Activated naive CD4-positive, alpha-beta T cell treated with anti-CD3 and anti-CD28 coated beads, Interleukin-2, amount 50 U/mL, for 16 hours (primary cell): ENCODE measurements at places on chromosomes 1 and 21.

- DNase-seq = no peak
Observed at GRCh38 chr21:35896060-35896459, 164.3 kb downstream of the SETD4 start.

DNA sequence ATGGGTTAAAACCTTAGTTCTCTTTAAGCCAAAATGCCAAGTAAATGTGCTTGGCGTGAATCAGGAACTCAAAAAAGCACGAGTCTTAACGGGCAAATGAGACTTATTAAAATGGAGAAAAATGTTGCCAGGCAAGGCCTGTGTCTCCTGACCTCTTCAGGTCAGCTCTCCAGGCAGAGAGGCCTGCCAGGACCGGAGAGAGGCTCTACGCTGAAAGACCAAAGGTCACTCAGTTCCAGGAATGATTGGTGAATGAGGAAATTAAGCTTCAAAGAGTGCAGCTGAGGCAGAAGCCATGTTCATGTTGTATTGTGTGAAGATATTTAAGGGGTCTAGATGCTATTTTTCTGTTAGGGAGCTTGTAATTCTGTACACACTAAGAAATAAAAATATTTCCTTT is 66.6 kb downstream of the SPAG17 start:
- DNase-seq = no peak

- no peak for DNase-seq
Observed at GRCh38 chr1:106944721-106945120, 111.8 kb upstream of the PRMT6 start.

- no peak for DNase-seq
Observed at GRCh38 chr21:33308586-33309490, 15.9 kb upstream of the IFNAR1 start.

- no peak for DNase-seq
Observed at GRCh38 chr21:16900685-16901084, 612.2 kb upstream of the CXADR start.

- DNase-seq = no peak
Observed at GRCh38 chr1:230832476-230832875, 35.8 kb downstream of the C1orf198 start.

- no peak for DNase-seq
Observed at GRCh38 chr1:234778221-234779159, 168.5 kb upstream of the IRF2BP2 start.

GRCh38 chr1:184212649-184213314 is 161.3 kb downstream of the TSEN15 start:
- no peak for DNase-seq

GRCh38 chr1:2128189-2128901 is 66.2 kb downstream of the FAAP20 start:
- no peak for DNase-seq

GRCh38 chr1:41153750-41154274 is 88.3 kb downstream of the SCMH1 start:
- DNase-seq = no peak

- no peak for DNase-seq
Observed at GRCh38 chr1:184214128-184214527, 162.6 kb downstream of the TSEN15 start.

DNA sequence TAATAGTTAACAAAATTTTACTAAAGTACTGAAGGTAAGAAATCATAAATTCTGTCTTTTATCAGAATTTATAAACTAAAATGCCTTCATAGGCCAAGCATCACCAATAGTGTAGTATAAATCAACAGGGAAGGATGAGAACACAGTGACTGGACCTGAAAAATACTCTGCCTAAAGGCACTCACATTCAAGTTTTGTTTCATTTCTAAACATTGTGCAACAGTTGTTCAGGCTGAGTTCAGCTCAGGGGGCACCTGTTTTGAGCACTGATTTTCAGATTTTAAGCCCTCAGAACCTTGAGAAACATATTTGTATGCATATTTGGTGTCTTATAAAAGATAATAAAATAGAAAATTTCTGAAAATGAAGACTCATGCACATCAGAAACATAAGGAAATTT is 12.4 kb downstream of the ACBD6 start:
- no peak for DNase-seq

DNA sequence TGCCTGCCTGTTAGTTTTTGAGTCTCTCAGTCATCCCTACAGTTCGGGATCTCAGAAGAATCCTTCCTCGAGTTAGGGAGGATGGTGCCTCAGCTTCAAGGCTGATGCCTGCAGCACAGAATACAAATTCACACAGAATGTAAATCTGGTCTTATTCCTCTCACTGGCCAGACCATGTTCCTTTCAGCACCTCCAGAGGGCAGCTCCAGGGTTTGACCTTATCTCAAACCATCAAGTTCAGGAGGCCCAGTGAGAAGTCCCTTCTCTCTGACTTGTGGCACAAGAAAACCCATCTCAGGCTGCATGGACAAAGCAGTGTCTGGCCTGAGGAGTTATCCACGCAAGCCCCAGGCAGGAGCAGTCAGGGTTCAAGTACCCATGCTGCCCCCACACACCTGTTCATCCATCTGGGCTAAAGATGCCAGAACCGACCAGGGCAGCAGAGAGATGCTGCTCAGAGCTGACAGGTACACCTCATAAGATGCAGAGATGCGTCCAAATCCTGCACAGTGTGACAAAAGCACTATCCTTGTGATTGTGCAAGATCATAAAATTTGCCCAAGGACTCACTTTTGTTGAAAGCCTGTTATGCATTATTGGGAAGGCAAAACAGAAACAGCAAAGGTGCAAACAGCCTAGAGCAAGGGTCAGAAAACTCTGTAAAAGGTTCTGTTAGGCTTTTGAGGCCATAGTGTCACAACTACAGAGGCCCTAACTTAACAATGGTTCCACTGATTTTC is 49.8 kb downstream of the BCAR3 start:
- DNase-seq = no peak

- no peak for DNase-seq
Observed at GRCh38 chr1:218673170-218673569, 328.0 kb downstream of the TGFB2 start.

DNA sequence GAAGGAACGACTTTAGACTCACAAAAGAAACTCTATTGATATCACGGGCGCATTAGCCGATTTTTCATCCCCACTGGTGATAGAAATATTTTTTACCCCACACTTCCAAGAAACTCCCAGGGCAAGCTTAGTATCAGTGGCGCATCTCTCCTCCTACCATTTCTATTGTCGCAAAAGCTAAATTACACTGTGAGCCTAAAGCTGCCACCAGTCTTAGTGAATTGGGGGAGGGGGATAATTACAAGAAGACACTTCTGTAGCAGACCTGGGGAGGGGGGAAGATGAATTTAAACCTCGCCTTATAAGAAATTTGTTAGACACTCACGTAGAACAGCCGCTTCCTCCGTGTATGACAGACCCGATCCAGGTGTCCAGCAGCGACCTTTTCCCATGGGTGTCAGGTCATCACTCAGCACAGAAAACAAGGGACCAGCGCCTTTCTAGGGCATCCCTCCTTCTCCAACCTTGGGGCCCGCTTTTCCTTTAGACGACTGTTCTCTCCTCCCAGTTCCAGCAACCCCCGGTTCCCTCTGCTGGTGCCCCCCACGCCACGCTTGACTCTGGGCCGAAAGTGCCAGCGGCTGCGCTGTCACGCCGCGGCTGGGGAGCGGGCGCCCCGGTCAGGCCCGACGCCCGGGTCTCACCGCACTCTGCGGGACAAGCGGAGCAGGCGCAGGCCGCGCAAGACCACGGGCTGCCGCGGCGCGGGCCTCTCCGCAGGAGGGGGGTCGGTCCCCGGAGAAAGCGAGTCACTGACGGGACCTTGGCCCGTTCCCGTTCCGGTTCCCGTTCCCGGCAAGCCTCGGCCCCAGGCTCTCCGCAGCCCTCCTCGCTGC is 821 bp downstream of the PHC2 start:
- peak; percentile 22 for DNase-seq

DNA sequence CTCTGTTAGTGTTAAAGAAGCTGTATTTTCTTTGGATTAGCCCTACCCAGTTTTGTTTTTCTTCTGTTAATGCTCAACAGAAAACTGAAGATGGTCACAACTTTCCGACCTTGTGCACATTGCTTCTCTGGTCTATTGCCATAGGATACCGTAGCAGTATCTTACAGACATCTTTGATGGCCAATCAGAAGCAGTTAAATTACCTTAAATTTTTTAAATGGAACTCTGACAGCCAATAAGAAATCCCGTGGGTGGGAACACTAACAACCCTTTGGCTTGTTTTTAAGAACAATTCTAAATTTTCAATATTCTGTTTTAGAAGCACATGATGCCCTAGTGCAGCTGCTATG is 17.2 kb downstream of the NFYC start:
- DNase-seq = no peak

DNA sequence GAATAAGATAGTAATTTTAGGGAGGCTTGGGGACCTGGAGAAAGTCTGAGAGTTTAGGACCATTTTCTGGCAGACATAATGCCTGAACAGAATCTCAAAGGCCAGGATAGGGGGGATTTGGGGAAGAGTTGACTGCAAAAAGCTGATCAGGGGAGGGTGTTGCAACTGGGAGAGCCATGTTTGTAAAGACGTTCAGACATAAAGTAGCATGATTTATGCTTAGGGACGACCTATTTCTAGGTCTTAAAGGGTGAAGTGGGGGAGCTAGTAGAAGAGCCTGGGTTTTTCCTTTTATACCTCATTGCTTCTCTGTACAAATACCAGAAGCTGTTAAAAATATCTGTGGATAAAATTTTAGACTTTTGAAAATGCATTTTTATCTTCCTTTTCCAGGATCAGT is 51.2 kb downstream of the FNBP1L start:
- no peak for DNase-seq

- peak; percentile 39 for DNase-seq
Observed at GRCh38 chr1:54376430-54377039, 29.7 kb downstream of the SSBP3 start.

DNA sequence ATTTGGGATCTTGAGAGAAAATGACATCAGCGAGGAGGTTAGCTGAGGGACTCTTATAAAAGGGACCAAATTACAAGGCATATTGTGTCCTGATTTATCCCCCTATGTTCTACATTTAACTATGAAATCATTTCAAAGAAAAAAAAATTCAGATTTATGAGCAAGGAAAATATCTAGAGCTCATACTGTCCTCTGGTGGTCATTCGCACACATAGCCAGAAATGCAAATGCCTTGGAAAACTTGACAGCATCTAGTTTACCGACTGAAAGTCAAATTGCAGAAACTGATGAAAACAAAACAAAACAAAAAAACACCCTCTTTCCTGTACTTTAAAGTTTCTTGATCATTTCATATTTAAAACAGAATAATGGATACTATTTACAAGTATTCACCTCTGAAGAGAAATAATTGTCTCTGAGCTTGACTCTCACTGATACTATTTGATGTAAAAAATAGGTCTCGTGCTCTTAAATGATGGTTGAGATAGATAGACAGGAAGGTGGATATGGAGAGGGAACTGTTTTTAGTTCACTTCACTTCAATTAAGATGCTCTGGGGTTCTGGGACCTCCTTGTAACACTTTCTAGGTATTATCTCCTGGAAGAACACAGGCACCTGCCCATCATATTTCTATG is 253.8 kb downstream of the PCP4 start:
- no peak for DNase-seq

GRCh38 chr1:78607334-78607927 is 12.8 kb upstream of the IFI44L start:
- DNase-seq = no peak

- no peak for DNase-seq
Observed at GRCh38 chr1:115184260-115184950, 95.1 kb upstream of the TSPAN2 start.

GRCh38 chr1:214362188-214362882 is 81.4 kb downstream of the SMYD2 start:
- no peak for DNase-seq

DNA sequence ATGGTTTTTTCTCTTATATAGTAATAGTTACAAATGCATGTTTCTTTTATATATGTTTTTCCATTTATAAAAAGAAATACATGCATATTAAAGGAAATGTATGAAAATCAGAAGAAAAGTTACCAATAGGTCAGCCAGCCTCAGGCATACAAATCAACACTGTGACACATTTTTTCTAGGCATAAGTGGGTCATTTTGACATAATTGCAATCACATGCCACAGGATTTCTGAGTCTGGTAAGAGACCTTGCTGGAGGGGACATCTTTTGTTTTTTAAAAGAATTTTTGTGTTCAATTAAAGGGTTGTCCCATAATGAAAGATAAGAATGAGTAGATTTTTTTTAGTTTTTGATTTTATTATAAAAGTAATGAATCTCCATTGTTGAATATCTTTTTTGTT is 473.1 kb downstream of the PCP4 start:
- no peak for DNase-seq

DNA sequence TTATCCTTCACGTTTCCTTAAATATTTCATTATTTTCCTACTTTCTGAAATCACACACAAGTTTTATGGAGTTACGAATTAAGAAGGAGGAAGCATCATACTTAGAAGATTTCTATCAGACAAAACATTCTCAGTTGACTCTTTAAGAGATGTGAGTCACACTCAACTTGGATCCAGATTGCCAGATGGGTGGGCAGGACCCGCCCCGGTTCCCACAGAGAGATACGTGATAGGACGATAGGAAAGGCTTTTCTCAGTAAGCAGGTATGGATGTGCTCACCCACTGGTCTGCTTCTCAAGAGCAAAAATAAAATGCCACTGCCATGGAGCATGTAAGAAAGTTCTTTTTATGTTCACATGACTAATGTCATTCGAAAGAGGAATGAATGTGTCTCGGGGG is 392.6 kb downstream of the MRPL39 start:
- no peak for DNase-seq

GRCh38 chr1:94265906-94266305 is 28.5 kb upstream of the ARHGAP29 start:
- no peak for DNase-seq

- DNase-seq = no peak
Observed at GRCh38 chr1:25445993-25446538, 15.4 kb downstream of the MACO1 start.

GRCh38 chr1:73100216-73100615 is 817.9 kb upstream of the NEGR1 start:
- DNase-seq = no peak

DNA sequence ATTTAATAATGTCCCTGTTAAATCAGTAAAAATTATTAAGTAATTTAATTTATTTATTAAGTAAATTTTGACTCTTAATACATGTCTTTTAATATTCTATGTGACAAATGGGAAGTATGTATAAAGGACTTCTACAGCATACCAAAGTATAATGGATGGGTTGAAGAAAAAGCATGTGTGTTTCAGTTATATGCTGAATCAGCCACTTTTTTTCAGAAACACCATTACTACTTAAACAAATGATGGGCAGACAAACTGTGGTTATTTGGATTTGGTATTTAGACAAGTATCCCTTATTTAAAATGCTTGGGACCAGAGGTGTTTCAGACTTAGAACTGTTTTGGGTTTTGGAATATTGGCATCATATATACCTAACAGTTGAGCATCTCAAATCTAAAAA is 176.3 kb upstream of the DMRTA2 start:
- DNase-seq = no peak

DNA sequence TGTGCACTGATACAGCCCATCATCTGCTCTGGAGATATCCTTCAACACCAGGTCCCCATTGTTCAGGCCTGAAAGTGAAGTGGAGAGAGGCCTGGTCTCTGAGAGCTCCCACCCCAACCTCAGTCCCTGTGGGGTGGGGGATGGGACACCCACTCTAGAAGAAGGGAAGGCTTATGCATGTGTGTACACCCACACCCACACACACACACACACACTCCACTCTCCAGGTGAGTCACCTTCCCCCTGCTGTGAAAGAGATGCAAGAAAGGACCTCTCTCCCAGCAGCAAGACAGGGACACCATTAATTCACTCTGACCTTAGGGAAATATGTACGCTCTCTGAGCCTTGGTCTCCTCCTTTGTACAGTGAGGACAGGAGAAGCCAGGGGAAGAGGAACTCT is 5.9 kb downstream of the VSIG8 start:
- DNase-seq = no peak

GRCh38 chr1:74504933-74505512 is 7.4 kb downstream of the LRRC53 start:
- DNase-seq = no peak

- no peak for DNase-seq
Observed at GRCh38 chr1:66982561-66983260, 57.9 kb downstream of the MIER1 start.
